ENCODE measurements at places on chromosomes 11 and 22.

DNA sequence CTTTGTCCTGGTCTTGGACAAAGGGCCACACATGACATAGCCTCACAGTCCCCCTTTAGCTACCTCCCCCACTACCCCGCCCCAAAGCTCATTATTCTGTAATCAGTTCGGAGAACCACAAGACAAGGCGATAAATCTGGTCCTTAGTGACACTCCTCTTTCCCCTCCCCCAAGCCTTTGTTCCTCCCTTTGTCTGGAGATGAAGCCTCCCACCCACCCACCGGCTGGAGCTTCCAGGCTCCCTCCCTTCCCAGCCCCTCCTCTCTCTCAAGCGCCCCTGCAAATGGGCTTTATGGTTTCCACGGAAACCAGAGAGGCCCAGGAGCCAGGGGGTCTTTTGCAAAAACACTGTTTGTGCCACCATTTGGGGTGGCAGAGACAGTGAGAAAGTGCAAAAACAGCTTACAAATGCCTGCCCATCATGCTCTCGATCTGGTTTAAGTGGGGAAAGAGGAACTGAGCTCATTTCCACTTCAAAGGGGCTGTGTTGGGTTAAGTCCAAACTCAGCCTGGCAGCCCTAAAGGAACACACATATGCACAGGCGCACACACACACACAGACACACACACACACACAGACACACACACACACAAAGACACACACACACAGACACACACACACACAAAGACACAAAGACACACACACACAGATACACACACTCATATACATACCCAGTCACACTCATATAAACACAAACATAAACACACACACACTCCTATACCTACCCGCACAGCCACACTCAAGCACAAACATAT is 23.5 kb downstream of the APLNR start:
- no peak for DNase-seq

- peak; percentile 46 for DNase-seq
Observed at GRCh38 chr22:45441138-45441537, 27.6 kb downstream of the RIBC2 start.

GRCh38 chr22:32745251-32745995 is 56.1 kb upstream of the TIMP3 start:
- DNase-seq = no peak

DNA sequence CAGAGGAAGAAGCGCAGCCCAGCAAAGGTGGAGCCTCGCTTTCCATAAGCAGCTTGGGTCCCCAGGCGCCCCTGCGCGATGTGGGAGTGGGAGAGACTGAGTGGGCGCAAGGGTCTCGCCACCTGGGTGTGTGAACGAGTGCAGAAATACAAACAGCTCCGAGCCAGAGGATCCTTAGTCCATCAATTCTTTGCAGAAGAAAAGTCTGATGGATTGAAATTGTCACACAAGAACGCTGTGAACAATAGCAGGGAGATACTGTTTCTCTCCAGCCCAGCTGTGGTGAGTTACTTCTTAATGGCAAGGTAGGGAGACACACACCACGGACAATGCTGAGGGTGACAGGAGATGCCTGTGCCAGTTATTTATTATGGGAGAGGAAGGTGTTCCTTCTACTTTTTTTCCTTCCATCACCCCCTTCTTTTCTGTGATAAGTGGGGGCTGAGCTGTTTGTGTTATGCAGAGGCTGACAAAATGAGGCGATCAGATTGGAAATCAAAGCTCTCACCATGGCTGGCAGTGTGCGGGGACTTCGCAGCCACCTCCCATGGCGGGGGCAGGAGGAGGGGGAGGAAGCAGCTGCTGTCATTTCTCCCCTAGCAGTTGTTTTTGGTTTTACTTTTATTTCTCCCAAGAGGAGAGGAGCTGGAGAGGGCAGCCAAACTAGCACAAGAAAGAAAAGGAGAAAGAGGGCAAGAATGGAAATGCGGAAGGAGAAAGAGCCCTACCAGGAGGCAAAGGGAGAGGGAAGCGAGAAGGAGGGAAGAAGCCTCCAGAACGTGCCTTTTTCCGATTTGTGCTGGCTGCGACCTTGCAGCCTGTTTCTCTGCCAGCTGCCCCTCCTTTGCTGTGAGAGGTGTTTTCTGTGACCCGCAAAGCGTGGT is 755.8 kb downstream of the NTM start:
- no peak for DNase-seq

GRCh38 chr11:77104727-77105126 is 2.1 kb downstream of the OMP start:
- DNase-seq = no peak

- no peak for DNase-seq
Observed at GRCh38 chr22:39880722-39881121, 12.8 kb downstream of the ENTHD1 start.

GRCh38 chr11:68002938-68003845 is 705 bp downstream of the UNC93B1 start:
- DNase-seq = peak; percentile 53

DNA sequence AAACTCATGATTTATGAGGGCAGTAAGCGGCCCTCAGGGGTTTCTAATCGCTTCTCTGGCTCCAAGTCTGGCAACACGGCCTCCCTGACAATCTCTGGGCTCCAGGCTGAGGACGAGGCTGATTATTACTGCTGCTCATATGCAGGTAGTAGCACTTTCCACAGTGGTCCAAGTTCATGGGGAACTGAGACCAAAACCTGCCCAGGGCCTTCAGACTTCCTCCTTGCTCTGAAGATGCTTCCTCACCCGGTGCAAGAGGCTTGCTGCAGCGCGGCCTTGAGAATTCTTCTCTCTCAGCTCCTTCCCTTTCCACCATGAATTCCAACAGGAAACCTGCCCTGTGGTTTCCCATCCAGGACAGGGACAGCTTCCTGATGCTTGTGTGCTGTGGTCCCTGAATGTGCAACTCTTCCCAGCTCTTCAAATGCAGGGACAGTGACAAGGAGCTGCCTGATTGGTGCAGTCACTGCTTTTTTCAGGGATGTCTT is 53.9 kb downstream of the GGTLC2 start:
- no peak for DNase-seq

DNA sequence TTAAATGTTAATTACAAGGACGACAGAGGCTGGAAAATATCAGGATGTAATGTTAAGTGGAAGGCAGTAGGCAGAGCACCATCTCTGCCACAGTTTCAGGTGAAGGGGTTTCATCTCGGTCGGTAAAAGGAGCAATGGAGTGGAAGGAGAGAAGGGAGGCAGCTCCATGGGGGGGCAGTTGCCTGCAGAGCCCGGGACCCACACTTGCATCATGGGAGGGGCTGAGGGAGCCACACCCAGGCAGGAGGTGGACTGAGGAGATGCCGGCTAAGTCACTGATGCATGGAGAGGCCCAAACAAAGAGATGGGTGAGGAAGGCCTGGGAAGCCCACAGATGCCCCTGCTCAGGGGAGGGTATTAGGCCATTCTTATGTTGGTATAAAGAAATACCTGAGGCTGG is 1470.9 kb downstream of the BRD1 start:
- DNase-seq = no peak

DNA sequence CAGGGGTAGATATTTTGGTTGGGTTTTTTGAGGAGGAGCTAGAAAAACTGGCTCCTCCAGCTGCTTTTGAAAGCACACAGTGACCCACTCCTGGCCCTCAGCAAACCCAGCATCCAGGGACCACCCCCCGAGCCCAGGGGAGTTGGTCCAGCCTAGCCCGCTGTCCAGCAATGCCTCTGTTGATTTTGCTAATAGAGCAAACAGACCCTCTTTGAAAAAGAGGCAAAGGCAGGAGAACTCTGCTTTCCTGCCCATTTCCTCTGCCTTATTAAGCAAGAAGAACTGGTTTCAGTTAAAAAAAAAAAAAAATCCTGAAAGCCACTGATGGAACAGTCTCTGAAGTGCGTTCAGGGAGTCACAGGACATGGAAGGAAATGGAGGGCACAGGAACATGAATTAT is 25.3 kb downstream of the ABTB2 start:
- DNase-seq = no peak

GRCh38 chr11:77821349-77821851 is 456 bp downstream of the AAMDC start:
- peak; percentile 18 for DNase-seq

GRCh38 chr11:93279851-93280347 is 50.6 kb upstream of the DEUP1 start:
- DNase-seq = no peak

DNA sequence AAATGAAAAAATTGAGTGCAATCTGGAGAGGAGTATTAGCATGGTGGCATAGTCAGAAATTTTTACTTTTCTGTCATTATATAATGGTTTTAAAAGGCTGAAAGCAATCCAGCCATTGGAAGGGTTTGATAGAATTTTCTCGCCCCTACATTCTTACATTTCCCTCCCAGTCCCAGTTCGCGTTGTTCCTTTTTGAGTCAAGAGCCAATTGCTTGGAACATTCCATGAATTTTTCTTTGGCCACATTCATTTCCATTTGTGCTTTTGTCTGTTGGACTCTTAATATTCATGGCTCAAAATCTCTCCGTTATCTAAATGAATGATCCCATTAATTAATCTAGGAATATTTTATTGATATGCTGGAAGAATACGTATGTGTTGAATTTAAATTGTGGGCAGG is 66.0 kb downstream of the GRK3 start:
- DNase-seq = no peak

GRCh38 chr11:65492637-65493366 is 6.0 kb upstream of the MALAT1 start:
- no peak for DNase-seq
